Hindlimb muscle (tissue), 1 donor: ENCODE measurements at places on chromosomes 1 and 21.
A peak's percentile ranks its signal among the peaks of the same experiment; 100 is the strongest.

- DNase-seq: no peak
Observed at GRCh38 chr1:182259229-182259872, 132.2 kb downstream of the GLUL start.

DNA sequence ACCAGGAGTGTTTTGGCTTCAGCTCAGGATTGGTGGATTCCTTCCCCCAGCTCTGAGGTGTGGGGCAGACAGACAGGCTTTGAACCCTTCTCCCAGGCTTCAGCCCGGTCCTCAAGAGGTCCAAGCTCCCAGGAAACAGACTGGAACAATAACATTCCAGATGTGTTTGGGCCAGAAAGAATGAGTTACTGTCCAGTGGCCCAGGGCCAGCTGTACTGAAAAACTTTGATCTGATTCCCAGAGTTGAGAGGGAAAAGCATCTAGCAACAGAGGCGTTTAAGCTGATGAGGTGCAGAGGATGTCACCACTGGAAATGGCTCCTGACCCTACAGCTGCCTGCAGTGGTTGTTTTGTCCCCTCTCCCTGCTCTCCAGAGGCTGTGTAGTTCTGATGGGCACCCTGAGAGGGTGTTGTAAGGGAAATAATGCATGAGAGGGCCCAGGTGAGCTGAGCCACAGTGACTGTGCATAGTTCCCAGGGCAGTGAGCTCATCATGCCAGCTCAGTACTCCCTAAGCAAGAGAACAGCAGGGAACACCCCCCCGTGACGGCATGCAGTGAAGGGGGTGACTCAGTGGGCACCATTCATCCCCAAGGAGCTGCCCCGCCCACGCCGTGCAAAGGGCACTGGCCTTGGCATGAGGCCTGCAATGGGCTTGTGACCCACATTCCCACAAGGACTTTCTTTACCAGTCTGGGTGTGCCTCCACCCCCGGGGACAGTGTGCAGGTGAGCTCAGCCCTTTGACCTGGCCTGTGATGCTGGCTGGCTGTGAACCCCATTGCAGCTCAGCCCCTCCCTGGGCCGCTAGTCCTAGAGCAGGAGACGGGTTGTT lies 13.8 kb upstream of the SFN start:
- peak; percentile 29 for DNase-seq

GRCh38 chr21:25079053-25079452 lies 528.2 kb downstream of the MRPL39 start:
- DNase-seq: no peak

DNA sequence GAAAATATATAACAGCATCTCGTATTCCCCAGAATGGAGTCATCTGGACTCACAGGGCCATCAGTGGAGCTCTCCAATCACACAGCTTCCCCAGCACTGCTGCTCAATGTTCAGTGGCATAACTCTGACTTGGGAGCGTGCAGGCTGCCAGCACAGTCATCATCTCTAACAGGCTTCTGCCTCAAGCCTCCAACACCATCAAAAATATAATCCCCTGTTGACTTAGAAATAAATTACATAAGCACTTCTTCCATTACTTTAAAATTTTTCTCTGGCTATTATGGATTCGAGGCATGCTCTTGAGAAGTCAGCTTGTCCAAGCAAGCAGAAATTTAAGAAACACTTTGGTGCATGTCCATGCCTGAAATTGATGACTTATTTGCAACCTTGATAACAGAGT lies 6.2 kb downstream of the DUSP23 start:
- no peak for DNase-seq

DNA sequence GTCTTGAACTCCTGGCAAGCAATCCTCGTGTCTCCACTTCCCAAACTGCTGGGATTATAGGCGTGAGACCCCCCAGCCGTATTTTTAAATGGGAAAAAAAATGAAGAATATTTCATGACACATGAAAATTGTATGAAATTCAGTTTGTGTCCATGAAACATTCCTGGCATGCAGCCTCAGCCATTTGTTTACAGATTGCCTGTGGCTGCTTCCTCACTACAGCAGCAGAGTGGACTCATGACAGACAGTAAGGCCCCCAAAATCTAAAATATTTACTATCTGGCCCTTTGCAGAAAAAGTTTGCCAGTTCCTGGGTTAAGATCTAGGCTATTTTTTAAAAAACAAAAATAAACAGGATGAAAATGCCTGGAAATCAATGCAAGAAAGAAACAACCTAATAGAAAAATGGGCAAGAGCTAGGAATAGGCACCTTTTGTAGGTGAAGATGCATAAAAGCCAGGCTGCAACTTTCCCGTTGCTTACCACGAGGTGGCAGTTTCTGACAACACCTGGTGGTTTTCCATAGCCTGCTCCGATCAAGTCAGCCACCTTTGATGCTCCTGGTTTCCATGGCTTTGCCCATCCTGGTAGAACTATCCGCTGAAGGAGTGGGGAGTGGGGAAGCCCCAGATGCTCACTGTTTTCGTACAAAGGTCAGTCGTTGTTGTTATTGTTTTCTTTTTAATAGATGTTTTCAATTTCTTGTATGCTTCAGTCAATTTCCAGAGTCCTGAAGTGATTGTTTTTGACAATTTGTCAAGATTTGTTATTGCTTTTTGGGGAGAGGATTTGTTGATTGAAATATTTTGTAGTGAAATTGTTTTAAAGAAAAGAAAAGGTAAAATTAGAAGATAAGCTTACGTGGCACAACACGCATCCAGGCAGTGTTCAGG lies 24.3 kb downstream of the UBE2Q1 start:
- no peak for DNase-seq
